ENCODE measurements at places on chromosomes 16 and 17.

DNA sequence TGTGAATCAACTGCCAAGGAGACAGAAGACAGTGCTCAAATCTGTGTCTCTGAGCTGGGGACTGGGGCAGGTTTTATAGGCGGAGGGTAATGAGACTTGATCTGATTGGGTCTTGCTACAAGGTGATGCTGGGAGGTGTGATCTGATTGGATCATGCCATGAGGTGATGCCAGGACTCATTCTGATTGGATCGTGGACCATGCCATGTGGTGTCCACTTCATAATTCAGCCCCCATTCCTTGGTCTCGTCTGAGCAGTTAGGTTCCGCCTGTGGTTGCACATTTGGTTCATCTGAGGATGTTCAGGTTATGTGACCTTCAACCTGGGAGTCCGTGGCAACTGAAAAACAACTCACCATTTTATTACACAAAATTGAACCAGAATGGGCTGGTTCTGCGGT is 41.0 kb downstream of the OTOA start:
- DNase-seq, result no peak

DNA sequence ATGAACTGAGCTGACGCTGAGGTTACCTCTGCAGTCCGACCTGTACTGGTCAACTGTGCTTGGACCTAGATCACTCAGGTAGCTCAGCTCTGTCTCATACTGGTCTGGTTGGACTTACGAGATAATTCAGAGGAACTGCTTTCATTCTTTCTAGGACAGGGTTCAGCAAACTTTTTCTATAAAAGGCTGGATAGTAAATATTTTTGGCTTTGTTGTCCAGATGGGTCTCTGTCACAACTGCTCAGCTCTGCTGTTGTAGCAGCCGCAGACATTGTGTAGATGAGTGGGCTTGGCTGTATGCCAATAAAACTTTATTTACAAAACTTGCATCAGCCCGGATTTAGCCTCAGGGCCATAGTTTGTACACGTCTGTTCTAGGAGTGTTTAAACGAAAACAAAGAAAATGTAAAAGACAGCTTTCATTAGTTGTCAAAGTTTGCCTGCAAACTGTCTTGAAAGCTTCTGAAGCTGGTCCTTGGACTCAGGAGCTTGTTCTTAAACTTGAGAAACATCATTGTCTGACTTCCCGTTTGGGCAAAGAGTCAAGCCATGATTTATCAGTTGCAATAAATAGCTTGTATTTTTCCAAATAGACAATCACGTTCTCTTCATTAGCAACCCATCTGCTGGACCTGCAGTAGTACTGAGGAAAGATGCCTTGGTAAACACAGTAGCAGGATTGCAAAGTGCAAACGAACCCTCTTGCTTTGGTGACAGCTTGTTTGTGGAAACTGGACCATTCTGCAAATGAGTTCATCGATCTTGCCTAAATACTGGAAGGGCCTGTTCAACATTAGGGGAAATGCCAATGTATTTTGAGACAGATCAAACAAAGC is 253.4 kb downstream of the SNX29 start:
- no peak for DNase-seq

GRCh38 chr17:13055131-13055530 is 37.3 kb upstream of the ELAC2 start:
- no peak for DNase-seq

- no peak for DNase-seq
Observed at GRCh38 chr17:17401271-17401781, 75.5 kb upstream of the MED9 start.

- DNase-seq, result no peak
Observed at GRCh38 chr17:76781056-76781982, 43.4 kb downstream of the MFSD11 start.

- DNase-seq, result no peak
Observed at GRCh38 chr17:45902892-45903346, 8.6 kb downstream of the MAPT start.

GRCh38 chr17:78651554-78651953 is 74.4 kb upstream of the DNAH17 start:
- no peak for DNase-seq

Data from epithelial cell of prostate (primary cell).